ENCODE measurements at places on chromosomes 6 and 20.

- no peak for DNase-seq
Measured at GRCh38 chr20:54467622-54468021, 7.8 kb upstream of the DOK5 start.

- DNase-seq = no peak
Measured at GRCh38 chr20:62083312-62083711, 17.6 kb upstream of the TAF4 start.

DNA sequence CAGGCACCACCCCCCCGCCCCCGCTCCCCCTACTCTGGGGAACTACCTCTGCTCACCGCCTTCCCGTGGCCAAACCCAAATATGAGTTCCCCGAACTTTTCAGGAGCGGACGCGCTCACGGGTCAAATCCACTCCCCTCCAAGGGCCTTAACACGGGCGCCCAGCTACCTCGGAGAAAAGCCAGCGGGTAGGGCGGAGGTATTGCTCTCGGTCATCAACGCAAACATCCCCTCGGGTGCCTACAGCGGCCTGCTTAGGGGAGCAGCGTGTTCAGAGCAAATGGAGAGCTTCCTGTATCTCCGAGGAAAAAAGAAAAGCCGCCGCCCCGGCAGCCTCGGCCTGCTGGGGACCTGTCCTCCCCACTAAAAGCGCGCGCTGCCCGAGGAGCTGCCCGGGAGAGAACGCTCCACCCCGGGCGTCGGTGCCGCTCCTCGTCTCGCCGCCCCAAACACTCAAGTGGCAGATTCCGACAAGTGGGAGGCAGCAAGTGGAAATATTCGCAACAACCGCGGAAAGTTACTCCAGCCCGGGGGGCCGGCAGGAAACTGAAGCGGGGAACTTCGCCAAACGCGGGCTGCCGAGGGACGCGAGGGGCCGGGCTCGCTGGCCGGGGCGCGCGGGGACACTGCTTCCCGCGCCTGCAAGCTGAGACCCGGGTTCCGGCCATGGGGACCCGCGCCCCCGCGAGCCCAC is 699 bp downstream of the PTPRT start:
- peak; percentile 18 for DNase-seq

DNA sequence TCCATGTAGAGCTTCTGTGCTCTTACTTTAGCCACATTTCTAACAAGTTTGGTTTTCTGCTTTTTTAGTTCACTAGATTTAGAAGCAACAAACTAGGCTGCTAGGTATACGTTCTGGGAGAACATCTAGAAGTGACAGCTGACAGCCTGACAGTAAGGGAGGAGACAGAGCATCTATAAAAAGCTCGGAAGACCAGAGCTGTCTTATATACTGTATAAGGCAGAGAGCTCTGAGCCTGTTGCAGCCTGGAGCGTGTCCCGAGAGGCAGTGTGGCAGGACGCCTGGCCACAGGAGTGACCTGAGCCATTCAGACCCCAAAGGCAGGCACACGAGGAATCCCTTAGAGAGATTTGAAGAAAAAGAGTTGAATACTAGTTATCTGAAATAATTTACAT is 24.6 kb downstream of the PPP1R14C start:
- DNase-seq = no peak

DNA sequence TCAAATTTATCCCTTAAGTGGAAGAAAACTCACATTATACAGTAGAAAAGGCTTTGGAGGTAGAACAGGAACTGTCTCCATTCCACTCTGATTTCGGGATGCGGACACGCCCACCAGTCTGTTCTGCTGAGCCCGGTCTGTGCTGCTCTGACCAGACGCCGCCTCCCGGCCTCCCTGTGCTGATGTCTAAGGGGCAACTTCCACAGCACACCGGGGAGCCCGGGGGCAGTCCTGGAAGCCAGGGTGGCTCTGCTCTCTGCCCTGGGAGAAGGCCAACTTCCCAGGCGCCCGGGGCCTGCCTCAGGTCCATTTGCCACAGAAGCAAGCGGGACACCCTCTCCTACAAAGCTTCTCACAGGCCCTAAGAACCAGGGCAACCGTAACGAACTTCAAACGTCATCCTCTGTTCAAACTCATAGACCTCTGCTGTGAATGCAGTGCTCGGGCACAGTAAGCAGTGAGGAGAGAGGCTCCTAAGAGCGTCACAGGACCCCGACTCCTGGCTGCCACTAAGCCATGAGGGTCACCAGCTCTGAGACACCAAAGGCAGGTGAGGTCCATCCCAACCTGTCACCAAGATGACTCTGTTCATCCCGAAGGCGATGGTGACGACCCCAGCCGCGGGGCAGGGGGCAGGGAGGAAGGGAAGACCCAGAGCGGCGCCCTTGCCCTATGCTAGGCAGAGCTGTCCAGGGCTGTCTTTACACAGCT is 5.6 kb downstream of the TAF4 start:
- DNase-seq = no peak

DNA sequence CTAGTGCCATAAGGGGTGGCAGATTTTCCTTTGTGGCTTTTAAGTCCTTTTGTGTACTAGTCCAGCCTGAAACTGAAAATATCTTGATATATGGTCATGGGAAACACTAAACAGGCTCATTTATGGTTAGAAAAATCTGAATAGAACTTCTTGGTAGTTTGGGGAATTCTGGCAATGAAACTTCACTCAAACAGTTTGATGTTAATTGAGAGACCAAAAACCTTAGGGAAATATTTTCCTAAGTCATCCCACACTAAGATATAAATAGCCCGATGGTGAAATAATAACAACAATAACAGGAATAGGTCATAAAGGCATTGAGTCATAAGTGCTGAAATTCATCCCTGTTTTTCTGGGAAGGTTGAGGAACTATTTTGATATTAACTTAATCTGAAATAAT is 146.2 kb upstream of the SMLR1 start:
- no peak for DNase-seq

DNA sequence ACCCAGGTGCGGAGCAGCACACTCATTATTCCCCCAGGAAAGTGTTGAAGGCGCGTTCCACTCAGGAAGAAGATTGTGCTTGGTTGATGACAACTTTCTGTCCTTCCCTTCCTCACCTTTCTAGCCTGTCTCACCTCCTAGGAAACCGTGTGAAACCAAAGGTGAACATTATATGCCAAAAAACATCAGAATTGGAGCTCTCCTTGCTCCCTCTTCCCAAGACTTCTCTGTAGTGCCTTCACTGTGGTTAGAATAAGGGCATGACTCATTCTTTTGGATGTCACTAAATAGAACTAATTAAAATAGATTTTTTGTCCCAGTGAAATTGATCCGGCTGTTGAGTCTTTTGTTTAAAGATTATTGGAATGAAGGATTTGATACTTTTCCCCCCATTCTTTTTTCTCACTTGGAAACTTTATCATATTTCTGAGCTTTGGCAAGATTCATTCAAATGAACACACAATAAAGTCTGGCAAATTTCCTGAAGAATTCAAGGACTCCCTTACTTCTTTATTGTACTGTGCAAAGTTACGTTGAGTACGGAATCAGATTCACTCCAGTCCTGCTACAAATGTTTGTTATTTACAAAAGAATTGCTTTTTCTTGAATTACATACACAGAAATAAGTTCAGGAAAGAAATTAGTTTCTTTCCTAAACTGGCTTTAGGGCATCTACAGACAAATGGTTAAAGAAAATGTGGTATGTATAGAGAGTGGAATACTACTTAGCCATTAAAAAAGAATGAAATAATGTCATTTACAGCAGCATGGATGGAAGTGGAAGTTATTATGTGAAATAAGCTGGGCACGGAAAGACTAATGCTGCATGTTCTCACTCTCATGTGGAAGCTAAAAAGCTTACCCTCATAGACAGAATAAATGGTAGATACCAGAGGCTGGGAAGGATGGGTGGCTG is 142.8 kb upstream of the AKAP12 start:
- DNase-seq = no peak

DNA sequence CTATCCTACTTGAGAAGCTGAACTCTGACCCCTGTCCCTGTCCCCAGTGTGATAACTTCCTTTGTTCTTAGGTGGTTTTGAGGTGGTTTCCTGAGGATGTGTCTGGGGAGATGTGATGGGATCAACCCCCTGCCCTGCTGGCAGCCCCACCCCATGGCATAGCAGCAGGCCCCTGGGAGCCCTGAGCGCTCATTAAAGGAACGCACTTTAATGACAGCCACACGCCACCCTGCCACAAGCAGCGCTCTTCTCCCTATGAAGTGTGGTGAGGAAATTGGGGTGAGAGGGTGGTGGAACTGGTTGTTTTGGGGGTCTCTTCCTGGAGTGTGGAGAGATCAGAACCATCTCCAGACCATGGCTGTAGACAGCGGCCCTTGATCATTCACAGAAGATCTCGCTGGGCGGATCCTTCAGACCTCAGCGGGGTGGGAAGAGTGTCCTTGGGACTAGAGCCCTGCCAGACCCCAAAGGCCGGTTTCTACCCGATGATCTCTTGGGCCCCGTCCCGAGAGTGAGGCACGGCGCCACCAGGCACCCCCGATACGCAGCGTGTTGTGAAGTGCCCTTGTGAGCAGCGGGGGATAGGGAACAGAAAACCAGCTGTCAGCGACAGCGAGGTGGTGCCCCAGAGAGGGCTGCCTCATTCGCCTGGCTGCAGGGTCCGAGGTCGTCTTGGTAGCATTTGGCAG is 45.4 kb downstream of the SYNJ2 start:
- DNase-seq = no peak

DNA sequence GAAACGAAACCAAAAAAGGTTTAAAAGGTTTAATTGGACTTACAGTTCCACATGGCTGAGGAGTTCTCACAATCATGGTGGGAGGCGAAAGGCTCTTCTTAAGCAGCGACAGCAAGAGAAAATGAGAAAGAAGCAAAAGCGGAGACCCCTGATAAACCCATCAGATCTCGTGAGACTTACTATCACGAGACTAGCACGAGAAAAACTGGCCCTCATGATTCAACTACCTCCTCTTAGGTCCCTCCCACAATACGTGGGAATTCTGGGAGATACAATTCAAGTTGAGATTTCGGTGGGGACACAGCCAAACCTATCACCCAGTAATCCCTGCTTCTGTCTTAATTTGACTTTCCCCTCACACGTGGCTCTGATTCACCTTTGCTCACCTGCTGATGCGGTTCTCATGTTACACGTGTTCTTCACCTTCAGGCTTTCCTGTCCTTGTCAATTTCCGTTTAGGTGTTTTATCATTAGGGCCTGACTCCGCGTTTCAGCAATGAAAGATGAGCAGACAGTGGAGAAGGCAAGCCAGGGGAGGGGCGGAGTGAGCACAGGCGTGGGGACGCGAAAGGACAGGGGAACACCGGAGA is 57.1 kb downstream of the AGPAT4 start:
- no peak for DNase-seq

GRCh38 chr20:58855506-58856389 is 3.2 kb downstream of the GNAS start:
- DNase-seq = no peak

- DNase-seq = no peak
Measured at GRCh38 chr6:158960026-158960425, 40.0 kb downstream of the RSPH3 start.

Data from activated T-cell treated with anti-CD3 and anti-CD28 coated beads, Interleukin-2, amount 50 U/mL, for 48 hours (primary cell).